Fibroblast of lung (primary cell): ENCODE measurements at places on chromosomes 12 and 14. TPM values are rescaled to one million over a fixed set of nuclear protein-coding genes. Genes with fewer than 3 reads are reported as not detected.

Gene COX8C
- not detected in 2 replicates for polyA plus RNA-seq

Gene CD163L1
- 0.28 and 0.78 TPM in 2 replicates for polyA plus RNA-seq

DNA sequence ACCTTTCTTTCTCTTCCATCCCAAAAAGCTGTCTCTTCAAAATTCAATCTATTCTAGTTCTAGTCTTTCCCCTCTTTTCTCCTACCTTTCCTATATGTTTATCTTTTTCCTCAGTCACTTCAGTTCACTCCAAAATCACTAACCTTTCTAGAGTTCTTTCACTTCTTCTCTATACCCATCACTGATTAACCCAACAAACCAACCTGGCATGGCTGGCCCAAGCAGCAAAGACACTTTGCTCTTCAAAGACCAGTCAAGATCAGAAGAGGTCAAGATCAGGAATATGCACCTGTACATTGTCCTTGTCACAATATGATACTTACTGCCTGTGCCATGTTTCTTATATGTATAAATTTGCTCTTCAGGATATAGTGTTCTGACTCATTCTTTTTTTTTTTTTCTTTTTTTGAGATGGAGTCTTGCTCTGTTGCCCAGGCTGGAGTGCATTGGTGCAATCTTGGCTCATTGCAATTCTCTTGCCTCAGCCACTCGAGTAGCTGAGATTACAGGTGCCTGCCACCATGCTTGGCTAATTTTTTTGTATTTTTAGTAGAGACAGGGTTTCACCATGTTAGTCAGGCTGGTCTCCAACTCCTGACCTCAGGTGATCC is 112.9 kb downstream of the C12orf42 start:
- DNase-seq: no peak

Gene WNT1
- not detected in 2 replicates for polyA plus RNA-seq

GRCh38 chr12:104354868-104355570 is 51.5 kb downstream of the EID3 start:
- no peak for DNase-seq

- no peak for DNase-seq
These were observed 45.9 kb upstream of the CTDSP2 start for GRCh38 chr12:57892232-57892972.

Gene ACSM4
- not detected in 2 replicates for polyA plus RNA-seq

DNA sequence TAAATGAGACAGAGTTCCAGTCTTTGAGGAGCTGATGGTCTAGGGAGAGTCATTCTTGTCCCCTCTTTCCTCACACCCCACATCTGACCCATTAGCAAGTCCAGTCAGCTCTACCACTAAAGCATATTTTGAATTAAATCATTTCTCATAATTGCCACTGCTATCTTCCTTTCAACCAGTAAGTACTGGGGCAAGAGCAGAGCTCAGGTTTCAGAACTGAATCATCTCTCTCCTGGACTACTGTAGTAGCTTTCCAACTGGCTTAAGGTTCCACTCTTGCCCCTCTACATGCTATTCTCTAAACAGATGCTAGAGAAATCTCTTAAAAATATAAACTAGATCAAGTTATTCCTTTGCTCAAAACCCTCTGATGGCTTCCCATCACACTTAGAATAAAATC is 218.3 kb downstream of the TTC6 start:
- no peak for DNase-seq

DNA sequence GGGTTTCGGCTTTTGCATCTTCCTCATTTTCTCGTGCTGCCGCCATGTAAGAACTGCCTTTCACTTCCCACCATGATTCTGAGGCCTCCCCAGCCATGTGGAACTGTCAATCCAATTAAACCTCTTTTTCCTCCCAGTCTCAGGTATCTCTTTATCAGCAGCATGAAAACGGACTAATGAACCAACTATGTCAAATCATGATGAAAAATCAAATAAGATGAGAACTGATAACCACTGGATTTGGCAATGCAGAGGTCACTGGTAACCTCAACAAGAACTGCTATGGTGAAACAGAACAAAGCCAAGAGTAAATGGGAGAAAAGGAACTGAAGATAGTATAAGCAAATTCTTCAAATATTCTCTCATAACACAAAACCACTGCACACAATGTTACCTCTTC is 6.0 kb downstream of the EML5 start:
- no peak for DNase-seq
